ENCODE measurements at places on chromosomes 13 and 19. TPM values are rescaled to one million over a fixed set of nuclear protein-coding genes. Genes with fewer than 3 reads are reported as not detected.

DNA sequence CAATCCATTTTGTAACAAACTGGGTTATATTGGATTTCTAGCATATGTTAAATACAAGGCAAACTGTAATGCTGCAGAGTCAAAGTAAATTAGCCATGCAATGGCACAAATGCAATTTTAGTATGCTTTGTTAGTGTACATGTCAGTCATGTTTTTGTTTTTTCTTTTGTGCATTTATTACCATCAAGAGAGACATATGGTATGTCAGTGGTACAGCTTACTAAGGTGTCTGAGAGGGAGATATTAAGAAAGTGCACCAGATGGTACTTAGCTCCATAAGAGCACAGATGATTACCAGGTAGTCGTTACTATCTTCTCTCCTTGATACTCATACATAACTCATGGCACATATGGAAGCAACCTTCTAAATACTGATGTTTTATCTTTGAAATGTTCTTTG, 550.3 kb downstream of the GPC5 start:
- DNase-seq = no peak

DNA sequence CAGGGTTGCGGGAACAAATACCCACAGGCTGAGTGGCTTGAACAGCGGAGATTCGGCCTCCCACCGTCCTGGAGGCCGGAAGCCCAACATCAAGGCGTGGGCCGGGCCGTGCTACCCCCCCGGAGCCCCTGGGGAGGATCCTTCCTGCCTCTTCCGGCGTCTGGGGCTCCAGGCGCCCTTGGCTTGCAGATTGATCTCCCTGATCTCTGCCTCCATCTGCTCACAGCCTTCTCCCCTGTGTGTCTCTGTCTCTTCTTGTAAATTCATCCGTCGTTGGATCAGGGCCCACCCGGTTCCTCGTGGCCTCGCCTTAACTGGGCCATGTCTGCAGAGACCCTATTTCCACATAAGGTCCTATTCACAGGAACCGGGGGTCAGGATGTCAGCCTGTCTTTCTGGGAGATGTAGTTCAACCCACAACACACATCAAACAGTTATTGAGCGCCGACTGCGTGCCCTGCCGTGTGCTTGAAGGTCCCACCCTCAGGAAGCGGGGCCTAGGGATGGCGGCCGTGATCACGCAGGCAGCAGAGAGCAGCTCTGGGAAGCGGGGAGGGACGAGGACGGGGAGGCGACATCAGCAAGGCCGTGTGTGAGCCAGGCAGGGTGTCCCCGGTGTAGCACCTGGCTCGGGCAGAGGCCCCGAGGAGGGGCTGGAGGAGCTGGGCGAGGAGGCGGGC, 21.3 kb downstream of the HCN2 start:
- no peak for DNase-seq

DNA sequence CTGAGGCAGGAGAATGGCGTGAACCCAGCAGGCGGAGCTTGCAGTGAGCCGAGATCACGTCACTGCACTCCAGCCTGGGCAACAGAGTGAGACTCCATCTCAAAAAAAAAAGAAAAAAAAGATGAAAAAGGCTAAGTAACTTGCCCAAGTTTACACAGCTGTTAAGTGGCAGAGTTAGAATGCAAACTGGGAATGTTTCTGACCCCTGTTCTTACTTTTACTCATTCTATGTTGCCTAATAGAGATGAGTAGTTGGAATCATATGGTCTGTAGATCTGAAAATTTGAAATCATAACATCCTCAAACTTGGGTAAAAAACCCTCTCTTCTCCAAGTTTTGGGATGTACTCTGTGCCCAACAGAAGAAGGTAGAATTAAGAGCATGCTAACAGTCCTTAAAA, 235.8 kb upstream of the RFC3 start:
- DNase-seq = no peak

- no peak for DNase-seq
These were observed 2.8 kb downstream of the ARID3A start for GRCh38 chr19:928471-929202.

GRCh38 chr13:93818345-93818744, 591.7 kb downstream of the GPC6 start:
- no peak for DNase-seq

GRCh38 chr19:32303193-32303592, 42.2 kb upstream of the ZNF507 start:
- DNase-seq = no peak

- no peak for DNase-seq
These were observed 462 bp upstream of the MPHOSPH8 start for GRCh38 chr13:19632915-19633478.

DNA sequence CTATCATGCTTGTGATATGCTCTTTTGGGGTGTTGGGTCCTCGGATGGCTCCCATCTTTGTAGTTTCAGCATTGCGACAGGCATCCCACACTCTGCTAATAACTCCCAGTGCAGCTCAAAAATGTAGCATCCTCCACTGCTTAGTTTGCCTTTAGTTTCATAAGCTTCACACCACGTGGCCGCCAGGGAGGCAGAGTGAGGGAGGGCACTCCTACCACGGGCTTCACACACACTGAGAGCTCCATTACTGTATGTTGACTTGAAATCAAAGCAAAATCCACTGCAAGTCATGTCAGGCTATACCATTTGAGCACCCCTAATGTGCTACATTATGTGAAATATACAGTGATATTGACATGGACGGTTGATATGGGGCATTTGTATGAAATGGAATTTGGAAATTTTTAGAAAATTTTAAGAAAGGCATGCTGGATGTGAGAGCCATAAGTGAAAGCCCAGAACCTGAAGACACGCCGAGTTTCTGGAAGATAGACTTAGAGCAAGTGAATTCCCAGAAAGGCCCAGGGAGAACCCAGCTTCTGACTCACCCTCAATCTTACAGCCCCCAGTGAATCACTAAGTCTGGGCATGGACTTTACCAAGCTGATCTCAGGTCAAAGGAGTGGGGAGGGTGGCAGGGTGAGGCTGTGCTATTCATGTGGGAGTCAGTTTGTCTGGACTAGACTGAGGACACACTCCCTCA, 94.1 kb downstream of the HSPH1 start:
- DNase-seq = no peak

- DNase-seq = no peak
These were observed 4.4 kb upstream of the TBC1D4 start for GRCh38 chr13:75486146-75487062.

DNA sequence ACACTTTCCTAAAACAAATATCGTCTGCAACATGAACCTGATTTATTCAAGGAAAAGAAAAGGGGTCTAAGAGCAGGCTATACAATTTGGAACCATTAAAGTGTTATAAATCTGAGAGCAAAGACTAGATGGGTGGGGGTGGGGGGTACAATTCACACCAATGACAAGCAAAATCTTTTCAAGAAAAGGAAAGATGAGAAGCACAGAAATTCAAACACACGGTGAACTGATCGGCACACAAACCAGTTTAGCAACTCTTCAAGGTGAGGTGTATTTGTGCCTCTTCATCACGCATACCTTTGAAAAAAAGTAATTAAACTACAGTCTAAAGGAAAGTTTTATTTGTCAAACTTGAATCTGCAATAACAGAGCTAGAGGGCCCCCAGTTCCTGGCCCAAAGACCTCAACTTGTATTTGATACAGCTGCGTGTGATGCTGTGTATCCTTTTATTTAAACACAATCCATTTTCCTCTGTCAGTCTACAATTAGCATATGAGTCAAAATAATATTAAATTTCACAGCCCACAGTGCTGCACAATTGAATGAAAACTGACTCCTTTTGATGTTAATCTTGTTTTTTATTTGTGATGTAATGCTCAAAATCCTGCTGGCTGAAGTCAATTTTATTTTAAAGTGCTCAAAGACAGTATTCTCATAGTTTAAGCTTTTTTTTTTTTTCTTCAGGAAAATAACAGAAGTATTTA, 14.2 kb downstream of the EFNB2 start:
- DNase-seq = no peak

- no peak for DNase-seq
These were observed 216.4 kb downstream of the DLEU7 start for GRCh38 chr13:50627111-50627510.

DNA sequence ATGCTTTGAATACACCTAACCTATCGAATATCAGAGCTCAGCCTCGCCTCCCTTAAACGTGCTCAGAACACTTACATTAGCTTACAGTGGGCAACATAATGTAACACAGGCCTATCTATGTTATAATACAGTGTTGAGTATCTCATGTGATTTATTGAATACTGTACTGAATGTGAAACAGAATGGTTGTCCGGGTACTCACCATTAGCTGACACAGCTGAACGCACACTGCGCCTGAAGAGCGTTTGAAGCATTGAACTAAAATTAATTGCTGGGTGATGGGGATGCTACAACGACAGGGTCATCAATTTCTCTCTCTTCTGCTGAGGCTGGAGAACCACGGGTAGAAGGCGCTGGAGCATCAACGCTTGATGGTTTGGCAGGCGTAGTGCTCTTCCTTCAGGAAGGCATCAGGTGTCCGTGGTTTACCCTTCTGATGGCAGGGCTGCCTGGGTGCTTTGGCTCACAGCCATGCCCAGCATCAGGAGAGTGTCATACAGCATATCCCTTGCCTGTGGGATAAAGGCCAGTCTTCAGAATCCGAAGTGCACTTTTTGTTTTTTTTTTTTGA, 46.9 kb upstream of the UBE2L5 start:
- no peak for DNase-seq

DNA sequence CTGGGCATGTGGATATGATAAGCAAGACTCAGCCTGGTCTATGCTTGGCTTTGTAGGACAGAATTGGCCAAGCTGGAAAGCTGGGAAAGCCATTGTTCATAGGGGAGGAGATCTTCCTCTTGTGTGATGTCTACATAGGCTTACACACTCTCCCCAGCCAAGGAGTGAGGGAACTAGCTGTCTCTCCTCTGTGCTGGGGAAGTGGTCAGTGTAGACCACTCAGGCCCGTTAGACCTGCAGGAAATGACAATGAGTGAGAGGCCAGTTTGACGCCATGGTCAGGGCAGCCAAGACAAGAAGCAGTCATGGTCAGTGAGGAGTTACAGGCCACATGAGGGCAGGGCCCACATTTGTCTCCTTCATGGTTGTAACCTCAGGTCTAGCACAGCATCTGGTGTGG, 159.1 kb upstream of the KL start:
- DNase-seq = no peak

GRCh38 chr13:30805132-30805537, 69.8 kb downstream of the ALOX5AP start:
- DNase-seq = no peak

GRCh38 chr19:55383279-55384130, 587 bp downstream of the TMEM238 start:
- no peak for DNase-seq

- DNase-seq = no peak
These were observed 671.5 kb upstream of the PCDH20 start for GRCh38 chr13:62087124-62087523.

- DNase-seq = no peak
These were observed 348.0 kb downstream of the TEX29 start for GRCh38 chr13:111668451-111668850.

Gene PLD3
- polyA plus RNA-seq = 320 TPM

Gene SLC25A23
- polyA plus RNA-seq = 6.3 TPM

Gene PIBF1
- 4.1 TPM for polyA plus RNA-seq

Gene COL4A1
- 375 TPM for polyA plus RNA-seq

Gene CKM
- polyA plus RNA-seq = not detected

Gene FBXW9
- 7.7 TPM for polyA plus RNA-seq

Gene KCNRG
- polyA plus RNA-seq = 1.9 TPM

Gene ZNF577
- 8.3 TPM for polyA plus RNA-seq

Gene ACER1
- polyA plus RNA-seq = 0.10 TPM

Gene CNN1
- 267 TPM for polyA plus RNA-seq

Gene TBXA2R
- polyA plus RNA-seq = 0.54 TPM

Gene ZNF20
- polyA plus RNA-seq = 2.8 TPM

Gene ZNF541
- polyA plus RNA-seq = 0.06 TPM

Gene SRRM5
- polyA plus RNA-seq = 0.04 TPM

Gene BRME1
- 0.38 TPM for polyA plus RNA-seq

Gene B3GNT8
- 0.36 TPM for polyA plus RNA-seq

Gene POSTN
- 235 TPM for polyA plus RNA-seq
